ENCODE measurements at places on chromosomes 1 and 21.

GRCh38 chr1:1862905-1863547 is 27.9 kb downstream of the GNB1 start:
- DNase-seq: no peak

DNA sequence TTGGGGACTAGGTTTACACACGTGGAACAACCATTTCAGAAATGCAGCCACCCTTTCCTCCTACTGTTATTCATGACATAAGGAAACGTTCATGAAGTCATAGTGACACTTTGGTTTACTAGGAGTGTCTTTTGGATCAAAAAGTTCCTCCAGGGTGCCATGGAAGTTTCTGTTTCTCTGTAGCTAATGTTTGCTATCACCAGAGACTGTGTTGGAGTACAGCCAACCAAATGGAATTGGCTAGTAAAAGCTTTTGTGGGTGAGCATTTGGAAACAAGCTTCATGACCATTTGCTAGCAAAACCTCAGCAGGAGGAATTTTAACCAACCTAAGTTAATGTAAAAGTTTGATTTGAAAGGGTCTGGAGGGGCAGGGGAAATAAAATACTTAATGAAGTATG is 43.9 kb upstream of the ADGRL2 start:
- DNase-seq: no peak

DNA sequence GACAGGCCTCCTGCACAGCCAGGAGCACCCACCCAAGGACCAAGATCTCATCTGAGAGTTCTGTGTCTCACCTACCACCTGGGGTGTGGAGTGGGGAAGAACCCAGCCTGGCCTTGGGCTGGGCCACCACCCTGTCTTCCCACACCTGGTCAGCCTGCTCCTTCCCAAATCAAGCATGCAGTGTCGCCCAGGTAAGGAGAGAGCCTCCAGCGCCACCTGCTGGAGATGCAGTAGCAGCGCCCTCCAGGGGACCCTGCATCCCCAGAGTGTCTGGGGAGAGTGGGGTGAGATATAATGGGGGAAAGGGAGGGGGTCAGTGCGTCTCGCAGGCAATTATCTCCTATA is 32.3 kb downstream of the KIAA2013 start:
- DNase-seq: peak; percentile 46

DNA sequence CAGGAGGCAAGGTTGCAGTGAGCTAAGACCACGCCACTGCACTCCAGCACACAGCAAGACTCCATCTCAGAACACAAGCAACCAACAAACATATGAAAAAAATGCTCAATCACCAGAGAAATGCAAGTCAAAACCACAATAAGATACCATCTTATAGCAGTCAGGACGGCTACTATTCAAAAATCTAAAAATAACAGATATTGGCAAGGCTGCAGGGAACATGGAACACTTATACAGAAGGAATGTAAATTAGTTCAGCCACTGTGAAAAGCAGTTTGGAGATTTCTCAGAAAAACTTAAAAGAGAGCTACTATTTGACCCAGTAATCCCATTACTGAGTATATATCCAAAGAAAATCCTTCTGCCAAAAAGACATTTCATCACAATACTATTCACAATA is 27.6 kb upstream of the POGK start:
- DNase-seq: no peak

DNA sequence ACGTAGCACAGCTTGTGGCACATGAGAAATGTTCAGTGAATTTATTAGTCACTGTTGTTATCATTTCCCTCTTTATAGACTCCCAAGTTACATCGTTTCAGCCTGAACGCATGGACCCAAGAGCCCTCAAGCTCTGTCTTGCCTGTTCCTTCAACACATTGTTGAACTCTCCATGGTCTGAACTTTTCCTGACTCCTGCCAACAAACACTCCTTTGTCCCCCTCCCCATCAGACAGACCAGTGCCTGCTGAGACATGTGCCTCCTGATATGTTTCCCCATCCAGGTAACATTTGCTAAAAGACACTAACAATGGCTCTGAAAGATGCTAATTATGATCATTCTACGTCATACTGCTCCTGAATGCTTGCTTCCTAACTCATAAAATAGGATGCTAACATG is 108.7 kb upstream of the NFIA start:
- DNase-seq: no peak

- DNase-seq: no peak
Observed at GRCh38 chr21:29407571-29407970, 108.8 kb downstream of the BACH1 start.
